ENCODE measurements at places on chromosomes 4 and X.

DNA sequence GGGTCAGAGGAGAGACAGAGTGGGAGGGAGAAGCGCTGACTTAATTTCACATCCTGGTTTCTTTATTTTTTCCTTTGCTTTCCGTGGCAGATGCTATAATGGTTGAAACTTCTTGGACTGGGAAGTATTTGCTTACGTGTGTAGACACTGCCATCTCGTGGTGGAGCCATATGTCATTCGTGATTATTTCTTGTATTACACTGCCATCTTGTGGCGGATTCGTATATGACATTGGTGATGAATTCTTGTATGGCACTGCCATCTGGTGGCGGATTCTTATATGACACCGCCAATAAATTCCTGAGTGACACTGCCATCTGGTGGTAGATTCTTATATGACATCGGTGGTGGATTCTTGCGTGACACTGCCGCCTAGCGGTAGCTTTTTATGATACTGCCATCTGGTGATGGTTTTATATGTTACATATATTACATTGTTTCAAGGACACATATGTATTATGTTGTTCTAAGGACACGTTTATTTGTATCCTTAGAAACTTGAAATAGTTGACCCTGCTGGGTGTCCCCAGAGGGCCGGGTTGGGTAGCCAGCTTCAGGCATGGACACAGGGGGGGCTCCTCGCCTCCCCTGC lies 37.3 kb upstream of the CLCN4 start:
- peak; percentile 87 for DNase-seq

DNA sequence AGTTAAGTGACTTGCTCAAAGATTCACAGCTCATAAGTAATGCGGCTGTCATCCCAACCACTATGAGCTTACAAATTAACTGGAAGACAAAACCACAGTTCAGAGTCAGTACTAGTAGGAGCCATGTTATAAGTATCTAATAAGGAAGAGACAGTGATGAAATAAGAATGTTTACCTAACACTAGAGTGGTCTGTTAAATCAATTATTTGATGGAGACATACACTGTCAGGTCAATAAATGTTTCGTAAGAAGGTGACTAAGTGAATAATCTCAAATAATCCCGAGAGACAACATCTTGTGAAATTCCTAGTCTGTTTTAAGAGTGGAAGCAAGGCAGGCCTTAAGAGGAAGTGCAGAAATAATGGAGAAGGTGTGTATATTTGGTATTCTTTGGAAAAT lies 25.8 kb upstream of the AMELX start:
- no peak for DNase-seq

DNA sequence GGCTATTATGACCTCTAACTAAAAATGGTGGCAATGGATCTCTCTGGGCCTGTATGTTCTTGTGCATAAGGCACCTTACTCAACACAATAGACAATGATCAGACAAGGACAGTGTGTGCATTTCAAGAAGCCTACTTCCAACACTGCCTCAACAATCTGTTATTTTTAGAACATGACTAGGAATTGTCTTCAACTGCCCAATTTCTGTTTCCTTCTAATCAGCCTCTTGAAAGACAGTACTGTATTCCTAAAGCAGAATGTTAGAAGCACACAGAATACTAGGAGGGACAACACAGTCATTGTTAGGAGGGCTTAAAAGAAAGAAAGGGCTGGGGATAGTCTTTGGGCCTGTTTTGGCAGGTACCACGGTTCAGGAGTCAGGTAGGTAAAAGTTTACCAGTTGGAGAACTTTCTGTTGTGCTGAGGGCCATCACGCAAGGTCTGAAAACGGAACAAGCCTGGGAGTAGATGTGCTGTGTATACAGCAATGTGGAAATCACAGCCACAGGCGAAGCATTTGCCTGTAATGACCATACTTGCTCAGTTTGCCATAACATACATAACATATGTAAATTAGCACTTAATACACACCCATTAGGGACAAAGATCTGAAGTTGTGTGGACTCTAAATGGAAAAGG lies 100.8 kb upstream of the ATXN3L start:
- DNase-seq = no peak

GRCh38 chr4:12178614-12179610 lies 750.2 kb upstream of the HS3ST1 start:
- DNase-seq = no peak

GRCh38 chr4:58564695-58565475 lies 1454.7 kb upstream of the IGFBP7 start:
- DNase-seq = no peak

GRCh38 chr4:3262208-3263052 lies 13.5 kb downstream of the MSANTD1 start:
- DNase-seq = no peak

DNA sequence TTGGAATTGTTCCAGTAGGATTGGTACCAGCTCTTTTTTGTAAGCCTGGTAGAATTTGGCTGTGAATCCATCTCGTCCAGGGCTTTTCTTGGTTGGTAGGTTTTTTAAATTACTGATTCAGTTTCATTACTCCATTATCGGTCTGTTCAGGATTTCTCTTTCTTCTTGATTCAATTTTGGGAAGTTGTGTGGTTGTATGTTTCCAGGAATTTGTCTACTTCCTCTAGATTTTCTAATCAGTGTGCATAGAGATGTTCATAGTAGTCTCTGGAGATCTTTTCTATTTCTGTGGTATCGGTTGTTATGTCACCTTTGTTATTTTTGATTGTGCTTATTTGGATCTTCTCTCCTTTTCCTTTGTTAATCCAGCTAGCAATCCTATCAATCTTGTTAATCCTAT lies 248.7 kb downstream of the ARHGAP10 start:
- DNase-seq = peak; percentile 49

- DNase-seq = peak; percentile 8
Measured at GRCh38 chr4:18075823-18076433, 54.4 kb upstream of the LCORL start.
